ENCODE measurements at places on chromosomes 2 and 18.

DNA sequence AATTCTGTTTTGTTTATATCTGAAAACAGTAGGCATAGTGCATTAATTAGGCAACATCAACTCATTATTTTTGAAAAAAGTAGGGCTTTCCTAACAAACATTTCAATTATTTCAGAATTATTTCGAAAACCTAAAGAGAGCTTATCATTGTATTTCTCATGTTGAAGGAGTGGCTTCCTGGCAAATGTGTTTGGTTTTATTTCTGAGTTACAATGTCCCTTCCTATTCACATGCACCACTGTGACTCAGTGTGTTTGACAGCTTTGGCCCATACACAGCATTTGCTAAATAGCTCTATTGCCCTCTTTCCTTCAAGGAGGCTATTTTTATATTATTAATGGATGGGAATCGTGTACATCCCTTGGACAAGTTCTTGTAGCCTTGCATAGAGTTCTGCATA, 205.9 kb downstream of the PTGR3 start:
- DNase-seq: no peak

GRCh38 chr2:95345081-95345562, 48.0 kb downstream of the KCNIP3 start:
- no peak for DNase-seq

DNA sequence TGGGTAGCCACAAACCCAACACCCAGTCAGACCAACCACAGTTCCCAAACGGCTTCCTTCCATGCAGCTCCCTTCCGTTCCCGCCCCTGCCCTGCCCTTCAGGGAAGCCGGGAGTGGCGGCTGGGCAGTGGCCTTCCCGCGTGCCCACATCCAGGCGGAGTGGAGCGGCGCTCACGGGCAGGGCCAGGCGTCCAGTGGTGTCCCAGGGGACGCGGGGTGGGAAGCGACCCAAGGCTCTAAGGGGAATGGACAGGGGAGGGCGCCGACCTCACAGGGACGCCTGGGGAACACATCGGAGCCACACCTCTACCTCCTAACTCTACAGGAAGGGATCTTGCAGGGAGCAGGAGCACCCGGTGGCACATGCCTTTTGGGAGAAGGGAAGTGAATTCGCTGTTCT, 225.9 kb upstream of the MGAT5 start:
- no peak for DNase-seq

- DNase-seq: no peak
Measured at GRCh38 chr2:168849610-168850009, 40.6 kb downstream of the SPC25 start.

DNA sequence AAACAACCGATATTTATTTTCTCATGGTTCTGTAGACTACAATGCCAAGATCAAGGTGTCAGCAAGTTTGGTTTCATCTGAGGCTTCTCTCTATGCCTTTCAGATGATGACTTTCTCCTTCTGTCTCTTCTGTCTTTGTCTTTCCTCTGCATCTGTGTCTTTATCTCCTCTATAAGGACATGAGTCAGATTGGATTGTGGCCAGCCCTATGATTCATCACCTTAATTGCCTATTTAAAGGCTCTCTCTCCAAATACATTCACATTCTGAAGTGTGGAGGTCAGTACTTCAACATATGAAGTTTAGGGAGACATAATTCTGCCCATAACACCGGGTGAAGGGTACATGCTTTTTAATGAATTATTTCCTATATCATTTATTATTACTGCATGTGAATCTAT, 71.2 kb upstream of the CNTNAP5 start:
- no peak for DNase-seq

DNA sequence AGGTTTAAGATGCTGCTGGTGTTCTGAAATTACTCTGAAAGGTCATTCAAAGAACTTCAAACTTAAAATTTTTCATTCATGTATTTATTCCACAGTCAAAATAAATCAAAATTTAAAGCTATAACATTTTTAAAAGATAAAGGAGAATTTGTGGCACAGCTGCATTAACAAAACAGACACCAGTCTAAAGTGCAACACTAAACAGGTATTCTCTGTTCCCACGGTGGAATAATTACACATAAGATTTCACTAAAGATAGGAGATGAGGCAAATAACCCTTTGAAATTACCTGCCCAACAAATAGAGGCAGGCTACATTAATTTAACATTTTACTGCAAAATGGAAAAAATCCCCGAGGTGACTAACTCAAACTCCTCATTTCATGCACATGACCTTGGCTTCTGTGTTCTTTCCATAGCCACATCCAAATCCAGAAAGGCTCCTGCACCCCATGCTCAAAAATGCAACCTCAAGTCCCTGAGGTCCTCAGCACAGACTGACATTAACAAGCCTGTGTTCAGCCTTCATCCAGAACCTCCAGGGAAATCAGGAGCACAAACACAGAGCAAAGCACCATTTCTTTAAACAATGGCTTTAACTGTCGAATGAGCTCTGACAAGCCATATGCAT, 10.5 kb downstream of the COX7A2L start:
- DNase-seq: no peak

DNA sequence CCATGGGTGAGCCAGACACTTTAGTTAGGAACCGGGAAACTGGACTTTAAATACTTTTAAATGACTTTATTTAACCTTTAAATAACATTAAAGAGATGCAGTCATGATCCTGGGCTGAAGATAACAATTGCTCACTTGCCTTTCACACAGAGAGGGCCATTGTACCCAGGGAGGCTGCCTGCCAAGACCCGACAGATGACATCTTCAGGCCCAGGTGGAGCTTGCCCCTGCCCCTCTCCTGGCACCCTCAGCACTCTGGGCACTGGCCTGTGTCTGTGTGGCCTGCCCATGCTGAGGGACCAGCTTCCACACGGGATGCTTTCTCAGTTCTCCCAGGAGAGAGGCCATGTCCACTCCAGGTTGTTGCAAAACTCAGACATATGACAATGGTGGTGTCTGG, 216.4 kb upstream of the MYT1L start:
- DNase-seq: no peak

- DNase-seq: no peak
Measured at GRCh38 chr2:241111440-241111805, 9.3 kb upstream of the MTERF4 start.

DNA sequence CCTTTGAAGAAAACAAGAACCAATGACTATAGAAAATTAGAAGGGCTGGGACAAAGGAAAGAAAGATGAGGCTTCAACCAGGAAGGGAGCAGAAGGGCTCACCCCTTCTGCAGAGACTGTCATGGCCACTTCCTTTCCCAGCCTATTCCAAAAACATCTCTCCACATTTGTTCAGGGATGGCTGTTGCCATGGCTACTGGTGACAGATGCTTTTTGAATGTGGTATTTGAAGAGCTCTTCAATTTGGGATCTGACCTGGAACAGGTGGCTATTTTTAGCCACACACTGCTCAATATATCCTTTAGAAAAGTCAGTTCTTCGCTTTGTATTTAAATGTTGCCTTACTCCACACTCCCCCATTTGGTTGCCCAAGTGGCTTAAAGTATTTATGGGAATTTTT, 64.1 kb upstream of the LCLAT1 start:
- DNase-seq: no peak

DNA sequence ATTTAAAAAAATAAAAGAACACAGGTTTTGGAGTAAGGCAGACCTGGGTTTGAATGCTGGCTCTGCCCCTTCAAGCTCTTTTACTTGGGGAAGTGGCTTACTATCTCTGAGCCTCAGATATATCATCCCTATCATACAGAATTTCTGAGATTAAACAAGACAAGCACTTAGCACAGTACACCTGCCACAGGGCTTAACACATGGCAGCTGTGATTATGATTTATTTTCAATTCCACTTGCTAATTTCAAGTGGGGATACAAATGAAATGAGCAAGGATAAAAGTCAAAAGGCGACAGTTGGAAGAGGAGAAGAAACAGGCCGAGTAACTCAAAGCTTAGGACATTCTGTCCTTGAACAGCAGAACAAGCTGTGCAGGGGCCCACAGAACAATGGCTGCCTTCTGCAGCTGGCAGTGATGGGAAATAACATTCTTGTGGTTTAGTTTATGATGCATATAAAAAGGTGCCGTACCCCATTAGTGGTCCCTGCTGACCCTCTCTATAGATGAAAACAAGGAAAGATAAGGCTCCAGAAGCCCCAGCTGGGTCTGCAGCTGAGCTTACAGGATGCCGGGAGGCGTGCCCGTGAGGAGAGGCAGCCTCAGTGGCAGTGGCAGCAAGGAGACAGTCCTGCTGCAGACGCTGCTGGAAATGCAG, 45.3 kb downstream of the KIF3C start:
- no peak for DNase-seq

- DNase-seq: no peak
Measured at GRCh38 chr2:74436848-74437695, 4.7 kb downstream of the RTKN start.

DNA sequence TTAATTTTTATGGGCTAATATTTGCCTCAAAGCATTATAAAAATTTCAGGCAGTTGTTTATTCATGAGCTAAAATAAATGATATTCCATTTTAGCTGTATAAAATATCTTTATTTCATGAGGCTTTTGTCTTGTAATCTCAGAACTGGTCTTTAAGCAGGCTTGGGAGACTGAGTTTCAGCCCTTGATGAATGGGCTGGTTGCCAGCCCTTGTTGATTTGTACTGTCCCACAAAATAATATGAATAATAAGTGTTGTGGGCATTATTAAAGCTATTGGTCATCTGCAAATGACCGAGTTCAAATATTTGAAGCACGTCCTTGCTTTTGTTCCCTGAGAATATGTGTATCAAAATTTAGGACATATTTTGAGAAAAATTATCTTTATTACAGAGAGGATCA, 18.2 kb downstream of the INPP1 start:
- no peak for DNase-seq

DNA sequence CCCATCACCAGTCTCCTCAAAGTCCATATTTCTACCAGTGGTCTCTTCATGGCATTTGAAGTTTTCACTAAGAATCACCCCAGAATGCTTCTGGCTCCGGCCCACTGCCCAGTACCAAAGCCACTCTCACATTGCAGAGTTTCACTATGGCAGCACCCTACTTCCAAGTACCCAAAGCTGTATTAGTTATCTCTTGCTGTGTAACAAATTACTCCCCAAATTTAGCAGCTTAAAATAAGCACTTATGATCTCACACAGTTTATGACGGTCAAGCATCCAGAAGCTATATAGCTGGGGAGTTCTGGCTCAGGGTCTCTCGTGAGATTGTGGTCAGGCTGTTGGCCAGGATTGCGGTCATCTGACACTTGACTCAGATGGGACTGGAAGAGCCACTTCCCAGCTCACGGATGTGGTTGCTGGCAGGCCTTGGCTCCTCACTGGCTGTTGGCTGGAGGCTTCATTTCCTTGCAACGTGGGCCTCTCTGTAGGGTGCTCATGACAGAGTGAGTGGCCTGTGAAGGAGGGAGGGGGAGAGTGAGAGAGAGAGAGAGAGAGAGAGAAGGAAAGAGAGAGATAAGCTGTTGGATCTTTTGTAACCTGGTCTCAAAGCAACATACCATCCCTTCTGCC, 189.5 kb downstream of the CTIF start:
- DNase-seq: no peak

DNA sequence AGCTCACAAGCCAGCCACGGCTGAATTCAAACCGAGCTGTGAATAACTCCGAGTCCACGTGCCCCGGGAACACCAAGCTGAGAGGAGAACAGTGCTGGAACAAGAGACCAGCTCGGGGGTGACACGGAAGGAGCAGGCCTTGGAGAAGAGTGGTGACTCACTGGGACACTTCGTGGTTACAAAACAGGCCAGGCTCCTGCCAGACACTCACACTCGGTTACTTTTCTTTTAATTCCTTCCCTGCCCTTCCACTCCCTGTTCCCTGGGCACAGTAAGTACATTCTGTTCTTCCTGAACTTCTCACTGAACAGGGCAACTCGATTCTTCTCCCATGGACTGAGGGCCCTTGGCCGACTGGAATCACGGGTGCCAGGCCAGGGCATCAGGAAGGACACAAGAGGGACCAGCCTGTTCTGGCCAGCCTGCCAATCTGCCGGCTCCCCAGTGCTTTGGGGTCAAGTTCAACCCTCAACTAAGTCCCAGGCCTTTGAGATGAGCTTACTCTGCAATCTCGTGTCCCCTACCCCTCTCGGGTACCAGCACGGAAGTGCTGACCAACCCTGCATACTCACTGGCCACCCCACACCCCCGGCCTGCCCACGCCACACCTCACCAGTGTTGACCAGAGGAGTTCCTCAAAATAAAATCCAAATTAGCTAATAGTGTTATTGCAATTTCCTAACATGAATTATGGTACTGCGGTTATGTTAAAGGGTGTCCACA, 87.5 kb downstream of the TFCP2L1 start:
- DNase-seq: no peak

- no peak for DNase-seq
Measured at GRCh38 chr18:8004792-8005191, 437.7 kb downstream of the PTPRM start.

- DNase-seq: no peak
Measured at GRCh38 chr18:20975077-20975476, 136.5 kb downstream of the ROCK1 start.

- no peak for DNase-seq
Measured at GRCh38 chr2:134634054-134634753, 84.6 kb downstream of the TMEM163 start.

DNA sequence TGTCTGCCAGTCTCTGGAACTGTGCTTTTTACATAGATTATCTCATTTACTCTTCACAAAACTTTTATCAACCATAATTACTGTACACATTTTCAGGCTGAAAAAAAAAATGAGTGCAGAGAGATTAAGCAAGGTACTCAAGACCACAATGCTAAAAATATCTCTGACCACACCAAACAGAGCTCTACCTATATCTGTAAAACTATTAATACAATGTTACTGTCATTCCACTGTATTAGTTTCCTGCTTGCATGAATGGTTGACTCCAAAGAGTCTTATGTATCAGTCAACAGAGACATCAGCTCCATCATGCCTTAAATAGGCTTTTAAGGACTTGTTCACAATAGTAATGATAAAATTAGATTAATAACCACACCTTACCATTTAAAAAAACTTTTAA, 134.7 kb upstream of the CCDC150 start:
- DNase-seq: no peak

DNA sequence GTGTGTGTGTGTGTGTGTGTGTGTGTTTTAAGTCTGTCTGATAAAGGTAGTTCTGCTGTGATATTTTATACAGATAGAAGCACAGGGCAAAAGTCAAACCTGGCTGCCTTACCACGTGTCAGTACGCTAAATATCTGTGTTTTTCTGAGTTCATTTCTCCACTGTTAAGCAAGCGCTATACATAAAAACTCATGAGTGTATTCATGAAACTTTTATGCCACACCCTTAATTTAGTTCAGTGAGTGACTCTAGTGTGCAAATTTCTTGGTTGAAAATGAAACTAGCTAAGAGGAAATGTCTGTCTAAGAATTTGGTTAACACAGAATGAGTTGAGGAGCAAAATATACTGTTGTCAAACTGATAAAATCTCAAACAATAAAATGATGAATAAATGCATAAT, 11.2 kb downstream of the CASP10 start:
- no peak for DNase-seq

Measured in stimulated activated CD8-positive, alpha-beta memory T cell treated with anti-CD3 and anti-CD28 coated beads, Interleukin-7, amount 100 ng/mL, for 1 hour (primary cell).